ENCODE measurements at places on chromosomes 1 and 21.

DNA sequence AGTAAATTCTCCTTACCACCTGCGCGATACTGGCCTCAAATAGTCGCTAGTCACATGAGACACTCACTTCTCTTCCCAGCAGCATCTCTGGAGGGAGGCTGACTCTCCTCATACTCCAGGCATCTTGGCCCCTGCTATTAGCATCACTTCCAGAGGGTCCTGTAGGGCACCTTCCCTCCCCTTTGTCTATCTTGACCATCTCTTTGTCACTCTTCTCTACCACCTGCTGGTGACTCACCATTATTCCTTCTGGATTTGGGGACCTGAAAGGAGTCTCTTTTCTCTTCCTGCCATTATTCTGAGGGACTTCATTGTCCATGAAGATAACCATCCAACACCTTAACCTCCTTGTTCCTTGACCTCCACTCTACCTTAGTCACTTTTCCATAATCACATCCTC lies 31.7 kb upstream of the GPR37L1 start:
- DNase-seq: no peak

- no peak for DNase-seq
Observed at GRCh38 chr1:50422946-50423669, at the start of gene DMRTA2. TSS of gene DMRTA2 (minus strand) at chr1:50423443. CDS start at chr1:50421536, 1,907 bp downstream.

DNA sequence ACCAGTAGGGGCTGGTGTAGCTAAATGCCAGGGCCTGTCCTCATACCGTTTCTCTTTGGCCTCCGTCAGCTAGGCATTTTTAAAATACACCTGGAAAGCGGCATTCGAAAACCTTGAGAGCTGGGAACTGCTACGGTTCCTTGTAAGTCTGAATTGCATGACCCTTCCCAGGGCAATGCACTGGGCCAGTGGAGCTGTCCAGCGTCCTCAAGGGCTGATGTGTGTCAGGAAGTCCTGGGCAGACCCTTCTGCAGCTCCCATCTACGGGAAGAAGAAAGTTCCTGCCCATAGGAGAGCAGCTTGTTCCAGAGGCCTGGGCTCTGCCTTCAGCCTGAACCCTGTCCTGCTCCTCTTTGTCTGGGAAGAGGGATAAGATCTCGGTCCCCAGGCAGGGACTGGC lies 34.1 kb downstream of the UBASH3A start:
- DNase-seq: no peak

DNA sequence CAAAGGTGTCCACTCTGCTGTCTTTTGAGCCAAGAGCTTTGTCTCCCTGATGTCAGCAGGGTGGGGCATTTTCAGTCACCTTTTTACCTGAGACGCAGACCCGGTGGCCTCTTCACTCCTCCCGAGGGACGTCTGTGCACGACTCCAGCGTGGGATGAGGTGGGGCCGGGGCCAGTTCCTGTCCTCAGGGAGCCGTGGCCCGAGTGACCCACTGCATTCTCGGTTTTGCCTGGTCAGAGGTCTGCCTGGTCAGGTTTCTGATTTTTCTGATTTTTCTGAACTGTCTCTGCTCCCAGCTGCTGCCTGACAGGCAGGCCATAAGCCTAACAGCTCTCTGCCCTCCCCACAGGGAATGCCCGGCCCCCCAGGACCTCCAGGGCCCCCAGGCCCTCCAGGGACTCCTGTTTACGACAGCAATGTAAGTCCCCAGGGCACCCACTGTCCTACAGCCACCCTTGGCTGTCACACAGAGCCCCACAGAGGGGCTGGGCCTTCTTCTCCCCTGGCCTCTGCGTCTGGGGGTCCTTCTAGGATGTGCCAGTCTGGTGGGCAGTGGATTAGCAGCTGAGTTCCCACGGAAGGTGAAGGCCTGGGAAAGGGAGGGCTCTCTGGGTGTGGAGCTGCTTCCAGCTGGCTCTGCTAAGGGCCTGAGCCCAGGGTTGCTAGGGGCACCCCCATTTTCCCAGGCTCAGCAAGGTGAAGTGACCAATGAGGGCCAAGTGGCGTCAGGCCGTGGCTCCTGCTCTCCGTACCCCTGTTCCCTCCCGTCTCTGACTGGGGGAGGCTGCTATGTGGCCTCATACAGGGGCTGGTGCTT lies 45.9 kb downstream of the SLC19A1 start:
- DNase-seq: no peak

DNA sequence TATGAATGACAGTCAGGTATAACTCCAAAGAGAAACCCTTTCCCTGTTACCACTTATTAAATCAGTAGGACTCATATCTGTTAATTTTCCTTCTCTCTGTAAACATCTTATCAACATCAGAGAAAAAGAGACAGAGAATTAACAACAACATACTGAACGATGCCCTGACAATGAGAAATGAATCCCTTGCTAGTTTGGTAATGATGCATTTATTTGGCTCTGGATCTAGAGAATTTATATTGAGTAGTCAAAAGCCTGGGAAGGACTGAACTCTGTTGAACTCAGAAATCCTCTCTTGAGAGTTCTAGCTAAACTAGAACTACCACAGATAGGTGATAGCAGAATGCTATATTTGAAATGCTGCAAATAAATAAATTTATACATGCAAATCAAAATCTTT lies 325.6 kb downstream of the DISC1 start:
- DNase-seq: no peak

DNA sequence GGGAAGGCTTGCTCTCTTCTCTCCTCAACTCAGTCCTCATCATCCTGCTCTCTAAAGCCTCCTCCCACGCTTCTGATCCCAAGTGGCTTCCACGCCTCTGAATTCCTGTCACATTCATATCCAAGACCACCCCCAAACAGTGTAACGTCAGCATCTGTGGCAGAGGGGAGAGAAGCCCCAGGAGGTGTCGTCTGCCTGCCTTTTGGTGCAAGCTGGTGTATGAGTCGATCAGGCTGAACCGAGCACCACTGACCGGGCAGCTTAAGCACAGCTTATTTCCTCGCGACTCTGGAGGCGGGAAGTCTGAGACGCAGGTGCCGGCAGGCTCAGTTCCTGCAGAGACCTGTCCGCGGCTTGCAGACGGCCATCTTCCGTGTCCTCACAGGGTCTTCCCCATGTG lies 123.8 kb upstream of the RAB4A start:
- DNase-seq: no peak

GRCh38 chr1:221074332-221074731 lies 195.1 kb downstream of the HLX start:
- no peak for DNase-seq

DNA sequence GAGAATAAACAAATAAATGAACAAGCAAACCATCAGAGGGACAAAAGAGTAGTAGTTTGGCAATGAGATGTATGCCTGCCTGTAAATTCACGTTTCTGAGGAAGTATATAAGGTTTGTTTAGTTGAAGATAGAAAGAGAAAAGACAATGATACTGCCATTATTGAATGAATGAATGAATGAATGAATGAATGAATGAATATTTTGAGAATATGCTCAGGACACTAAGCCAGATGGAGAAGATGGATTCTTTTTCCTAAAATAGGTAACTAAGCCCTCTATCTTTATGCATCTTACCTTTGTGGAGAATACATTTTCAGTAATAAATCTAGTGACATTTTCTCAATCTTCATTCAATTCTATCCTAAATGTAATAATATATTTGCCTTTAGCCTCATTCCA lies 49.4 kb downstream of the SLC35A3 start:
- no peak for DNase-seq

DNA sequence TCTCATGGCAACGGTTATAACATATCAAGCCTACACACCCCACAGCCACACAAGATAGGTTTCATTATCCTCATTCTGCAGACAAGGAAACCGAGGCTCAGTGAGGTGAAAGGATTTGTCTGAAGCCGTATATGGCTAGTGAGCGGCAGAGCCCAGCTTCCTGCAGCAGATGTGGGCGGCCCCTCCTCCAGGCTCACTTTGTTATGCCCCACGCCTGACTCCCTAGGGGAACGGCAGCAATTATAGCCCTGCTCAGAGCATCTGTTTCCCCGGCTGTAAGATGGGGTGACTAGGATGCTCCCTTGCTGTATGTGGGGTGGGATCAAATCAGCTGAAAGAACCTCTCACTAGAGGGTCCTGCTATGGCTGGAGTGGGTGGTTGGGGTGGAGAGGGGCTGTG lies 22.1 kb downstream of the GRHL3 start:
- DNase-seq: no peak

- DNase-seq: no peak
Observed at GRCh38 chr21:46181953-46182547, 2.2 kb downstream of the SPATC1L start.

- DNase-seq: no peak
Observed at GRCh38 chr1:63322944-63323864, 837 bp downstream of the FOXD3 start.
